ENCODE measurements at places on chromosomes 7 and 10.

- no peak for DNase-seq
These were observed 43.5 kb downstream of the ZMYND11 start for GRCh38 chr10:178723-179122.

GRCh38 chr7:36491317-36491716 is 101.7 kb downstream of the ANLN start:
- DNase-seq: no peak

- no peak for DNase-seq
These were observed 35.7 kb downstream of the MACROH2A2 start for GRCh38 chr10:70088308-70088698.

DNA sequence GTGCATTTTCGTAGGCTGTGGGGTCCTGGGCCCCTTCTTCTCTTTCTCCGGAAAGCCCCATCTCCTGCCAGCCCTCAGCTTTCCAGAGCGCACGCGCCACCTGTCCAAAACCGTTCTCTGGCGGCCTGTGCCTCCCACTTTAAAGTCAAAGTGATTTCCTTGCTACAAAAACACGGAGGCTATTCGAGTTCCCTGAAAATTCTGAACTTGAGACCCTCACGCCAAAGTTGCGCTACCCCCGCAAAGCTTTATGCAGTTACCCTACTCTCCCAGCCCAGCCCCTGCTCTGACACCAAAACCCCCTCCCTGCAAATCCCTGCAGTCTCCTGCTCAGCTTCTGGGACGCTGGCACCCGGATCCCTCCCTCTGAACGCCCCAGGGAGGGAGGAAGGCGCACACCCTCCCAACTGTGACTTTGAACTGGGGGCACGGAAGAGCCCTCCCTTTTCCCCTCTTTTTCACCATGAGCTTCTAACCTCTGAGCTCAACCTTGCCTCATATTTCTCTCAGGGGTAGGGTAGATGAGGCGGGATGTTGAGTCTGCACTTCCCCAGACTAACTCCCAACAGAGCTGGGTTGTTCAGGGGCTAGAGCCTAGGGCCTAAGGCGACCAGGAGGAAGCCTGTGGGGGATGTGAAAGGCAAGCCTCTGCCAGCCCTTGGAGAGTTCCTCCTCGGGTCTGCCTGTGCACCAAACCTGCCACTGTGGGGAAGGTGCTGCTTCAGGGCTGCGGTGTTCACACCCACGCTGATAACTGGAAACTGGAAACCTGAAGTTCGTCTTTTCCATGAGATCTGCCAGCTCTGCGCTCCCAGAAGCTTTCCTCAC is 2.7 kb upstream of the PAX4 start:
- no peak for DNase-seq

- DNase-seq: no peak
These were observed 1.6 kb downstream of the FAM133B start for GRCh38 chr7:92588561-92588960.

GRCh38 chr7:141381794-141382427 is 169.3 kb upstream of the AGK start:
- no peak for DNase-seq

GRCh38 chr10:109432281-109432680 is 491.0 kb downstream of the XPNPEP1 start:
- no peak for DNase-seq

DNA sequence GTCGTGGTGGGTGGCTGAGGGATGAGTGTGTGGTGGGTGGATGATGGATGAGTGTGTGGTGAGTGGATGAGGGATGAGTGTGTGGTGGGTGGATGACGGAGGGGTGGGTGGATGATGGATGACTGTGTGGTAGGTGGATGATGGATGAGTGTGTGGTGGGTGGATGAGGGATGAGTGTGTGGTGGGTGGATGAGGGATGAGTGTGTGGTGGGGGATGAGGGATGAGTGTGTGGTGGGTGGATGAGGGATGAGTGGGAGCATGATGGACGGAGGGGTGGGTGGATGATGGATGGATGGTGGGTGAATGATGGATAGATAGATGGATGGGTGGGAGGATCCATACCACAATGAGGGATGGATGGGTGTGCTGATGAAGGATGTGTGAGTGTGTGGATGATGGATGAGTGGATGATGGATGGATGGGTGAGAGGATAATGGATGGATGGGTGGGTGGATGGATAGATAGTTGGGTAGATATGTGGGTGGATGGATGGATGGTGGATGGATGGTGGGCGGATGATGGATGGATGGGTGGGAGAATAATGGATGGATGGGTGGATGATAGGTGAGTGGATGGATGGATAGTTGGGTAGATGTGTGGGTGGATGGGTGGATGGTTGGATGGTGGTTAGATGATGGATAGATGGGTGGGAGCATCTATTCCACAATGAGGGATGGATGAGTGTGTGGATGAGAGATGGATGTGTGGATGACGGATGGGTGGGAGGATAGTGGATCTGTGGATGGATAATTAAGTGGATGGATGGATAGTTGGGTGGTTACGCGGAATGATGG is 266.8 kb downstream of the CELF2 start:
- DNase-seq: no peak

DNA sequence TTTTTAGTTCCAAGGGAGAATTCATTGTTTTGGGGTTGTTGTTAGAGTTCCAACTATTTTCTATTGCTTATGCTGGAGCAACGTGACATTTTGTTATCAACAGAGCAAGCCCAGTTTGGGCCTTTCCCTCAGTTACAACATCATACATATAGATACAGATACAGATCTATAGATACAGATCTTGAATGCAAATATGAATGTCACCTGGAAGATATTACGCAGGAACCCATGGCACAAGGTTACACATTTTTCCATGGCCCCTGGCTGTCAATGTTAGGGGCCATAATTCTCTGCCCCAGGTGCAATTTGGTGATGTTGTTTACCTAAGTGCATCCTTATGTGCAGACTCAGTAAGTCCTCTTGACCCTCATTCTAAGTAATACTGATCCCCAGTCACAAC is 3.6 kb upstream of the PODXL start:
- no peak for DNase-seq

DNA sequence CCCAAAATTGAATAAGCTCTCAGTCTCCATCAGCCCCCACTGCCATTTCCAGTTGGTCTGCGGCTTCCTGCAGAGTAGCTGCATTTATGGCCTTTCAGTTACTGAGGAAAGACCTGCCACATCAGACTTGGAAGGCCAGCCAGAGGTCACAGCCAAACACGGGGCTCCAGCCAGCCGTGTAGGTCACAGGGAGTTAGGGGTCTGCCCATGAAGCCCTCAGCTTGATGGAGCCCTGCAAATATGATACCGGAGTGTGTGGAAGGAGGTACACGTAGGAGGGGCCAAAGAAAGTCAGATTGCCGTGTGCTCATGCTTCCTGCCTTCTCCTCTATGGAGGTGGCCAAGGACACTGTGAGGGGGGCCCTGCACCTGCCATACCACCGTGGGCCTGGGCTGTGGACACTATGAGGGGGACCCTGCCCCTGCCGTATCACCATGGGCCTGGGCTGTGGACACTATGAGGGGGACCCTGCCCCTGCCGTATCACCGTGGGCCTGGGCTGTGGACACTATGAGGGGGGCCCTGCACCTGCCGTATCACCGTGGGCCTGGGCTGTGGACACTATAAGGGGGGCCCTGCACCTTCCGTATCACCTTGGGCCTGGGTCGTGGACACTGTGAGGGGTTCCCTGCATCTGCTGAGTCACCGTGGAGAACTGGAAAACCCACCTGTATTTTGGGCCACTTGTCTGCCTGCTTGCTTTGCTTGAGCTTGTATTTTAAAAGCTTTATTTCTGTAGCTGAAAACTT is 335.7 kb upstream of the SHH start:
- DNase-seq: no peak

DNA sequence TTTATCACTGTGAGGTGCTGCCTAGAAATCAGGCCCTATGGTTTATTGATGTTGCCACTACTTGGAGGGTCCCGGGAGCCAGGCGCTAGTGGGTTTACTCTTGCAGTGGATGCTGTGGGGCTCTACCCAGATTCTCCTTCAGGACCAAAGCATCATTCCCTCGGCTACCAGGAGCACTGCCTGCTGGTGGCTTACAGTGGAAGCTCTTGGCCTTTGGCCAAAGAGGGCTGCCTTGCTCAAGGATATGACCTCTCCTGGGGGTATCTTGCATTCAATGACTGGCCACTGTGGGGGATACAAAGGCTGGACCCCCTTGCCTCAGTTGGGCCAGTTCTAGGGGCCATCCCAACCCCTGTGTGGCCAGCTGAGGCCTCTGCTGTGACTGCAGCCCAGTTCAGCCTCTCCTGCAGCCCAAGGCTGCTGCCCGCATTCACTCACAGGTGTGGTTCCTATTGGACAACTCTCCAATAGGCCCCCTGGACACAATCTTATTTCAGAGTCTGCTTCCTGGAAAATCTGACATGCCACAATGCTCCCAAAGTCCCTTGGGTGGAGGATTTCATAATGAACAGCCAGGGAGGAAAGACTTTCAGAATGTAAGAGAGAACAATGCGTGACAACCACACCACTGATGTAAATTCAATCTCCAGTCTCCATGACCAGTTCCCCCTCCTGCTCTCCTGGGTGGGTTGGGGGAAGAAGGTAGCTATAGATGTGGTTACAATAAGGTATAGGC is 196.3 kb downstream of the SNX10 start:
- no peak for DNase-seq

DNA sequence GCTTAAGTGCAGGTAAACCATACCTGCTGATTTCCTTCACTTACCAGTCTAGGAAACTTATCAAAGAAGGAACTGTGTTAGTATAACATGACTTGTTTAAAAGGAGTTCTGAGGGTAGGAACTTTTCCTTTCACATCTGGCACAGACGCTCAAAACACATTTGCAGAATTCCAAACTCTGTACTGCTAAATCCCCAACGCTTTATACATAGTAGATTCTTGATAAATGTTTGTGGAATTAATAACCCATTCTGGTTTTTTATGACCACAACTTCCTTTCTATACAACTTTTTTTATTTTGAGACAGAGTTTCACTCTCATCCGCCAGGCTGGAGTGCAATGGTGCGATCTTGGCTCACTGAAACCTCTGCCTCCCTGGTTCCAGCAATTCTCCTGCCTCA is 7.7 kb upstream of the TRUB1 start:
- no peak for DNase-seq

- DNase-seq: no peak
These were observed 545.9 kb downstream of the GFRA1 start for GRCh38 chr10:115727129-115727528.

DNA sequence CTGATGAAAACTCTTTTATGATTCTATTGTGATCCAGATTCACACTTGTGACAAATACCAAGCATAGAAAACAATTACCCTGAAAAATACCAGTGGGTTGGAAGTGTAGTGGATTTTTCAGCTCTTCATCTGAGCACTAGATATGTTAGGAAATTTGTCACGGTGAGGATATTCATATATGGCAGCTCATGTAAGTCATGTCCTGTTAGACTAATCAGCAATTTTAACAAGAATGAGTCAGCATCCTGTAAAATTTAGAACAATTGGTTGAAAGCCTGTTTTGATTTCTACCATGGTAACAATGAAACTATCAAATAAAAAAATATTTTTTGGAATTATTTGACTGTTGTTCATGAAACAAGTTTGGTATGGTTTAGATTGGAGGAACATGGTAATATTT is 334.3 kb downstream of the CACNA2D1 start:
- no peak for DNase-seq

DNA sequence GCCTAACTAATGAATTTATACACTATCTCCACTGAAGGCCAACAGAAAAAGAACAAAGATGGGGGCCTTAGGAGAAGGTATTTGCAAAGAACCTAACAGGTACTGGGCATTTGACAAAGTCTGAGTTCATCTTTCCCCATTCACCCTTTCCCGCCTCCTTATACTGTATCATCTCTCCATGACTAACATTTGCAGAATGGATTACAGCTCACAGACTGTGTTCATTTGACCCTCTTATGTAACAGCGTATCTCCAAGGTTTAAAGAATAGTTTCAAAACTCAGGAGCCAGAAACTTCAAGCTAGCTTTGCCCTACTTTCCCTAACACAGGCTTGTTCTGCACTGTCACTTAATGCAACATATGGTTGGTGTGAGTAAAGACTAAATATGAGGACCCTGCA is 238.7 kb upstream of the CELF2 start:
- DNase-seq: no peak

DNA sequence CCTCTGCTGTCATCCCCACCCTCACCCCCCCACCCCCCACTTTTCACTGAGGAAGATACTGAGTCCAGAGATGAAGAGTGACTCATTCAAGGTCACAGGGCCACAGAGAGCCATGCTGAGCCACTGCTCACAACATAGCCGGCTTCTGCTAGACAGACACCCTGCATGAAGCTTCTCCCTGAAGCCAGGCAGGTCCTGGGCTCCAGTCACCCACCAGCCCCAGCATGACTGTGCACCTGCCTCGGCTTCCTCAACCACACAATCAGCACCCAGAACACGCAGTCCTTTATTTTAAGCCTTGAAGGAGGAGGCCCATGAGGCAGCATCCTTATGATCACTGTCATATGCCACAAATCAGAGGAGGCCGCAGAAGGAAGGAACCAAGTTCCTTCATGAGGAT is 19.2 kb upstream of the PRKAG2 start:
- no peak for DNase-seq

GRCh38 chr10:89214566-89215165 is 7.5 kb upstream of the CH25H start:
- no peak for DNase-seq

GRCh38 chr10:49212783-49213182 is 24.6 kb upstream of the TMEM273 start:
- DNase-seq: no peak

- DNase-seq: no peak
These were observed at the start of gene CACNB2 for GRCh38 chr10:18140149-18140956. Gene CACNB2, plus strand, starts transcription at chr10:18140424.

DNA sequence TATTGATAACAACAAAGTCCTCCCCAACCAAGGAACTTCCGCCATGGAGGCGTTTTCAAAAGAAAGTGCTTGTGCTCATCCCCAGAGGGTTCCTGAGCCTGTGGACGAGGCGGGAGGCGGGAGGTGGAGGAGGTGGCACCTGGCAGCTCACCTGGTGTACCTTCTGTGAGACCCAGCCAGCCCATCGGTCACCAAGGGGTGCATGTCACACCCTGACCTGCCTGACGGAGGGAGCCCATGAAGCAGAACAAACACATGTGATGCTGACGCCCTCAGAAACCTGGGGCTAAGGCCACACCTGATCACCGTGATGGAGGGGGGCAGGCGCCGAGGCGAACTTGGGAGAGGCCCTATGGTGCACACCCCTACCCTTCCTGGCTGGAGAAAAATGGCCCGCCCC is 458.8 kb downstream of the DNAJB6 start:
- no peak for DNase-seq

- DNase-seq: no peak
These were observed 17.3 kb downstream of the KDM7A start for GRCh38 chr7:140159497-140159896.

DNA sequence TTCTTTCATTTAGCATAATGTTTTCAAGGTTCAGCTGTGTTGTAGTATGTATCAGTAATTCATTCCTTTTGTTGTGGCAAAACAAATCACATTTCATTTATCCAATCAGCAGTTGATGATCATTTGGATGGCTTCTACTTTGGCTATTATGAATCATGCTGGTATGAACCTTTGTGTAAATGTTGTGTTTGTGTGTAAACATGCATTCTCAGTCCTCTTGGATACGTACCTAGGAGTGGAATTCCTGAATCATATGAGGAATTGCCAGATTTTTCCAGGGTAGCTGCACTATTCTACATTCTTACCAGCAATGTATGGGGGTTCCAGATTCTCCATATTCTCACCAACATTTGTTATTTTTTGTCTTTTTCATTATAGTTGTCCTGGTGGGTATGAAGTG is 578.5 kb upstream of the MKI67 start:
- no peak for DNase-seq

GRCh38 chr10:51918440-51918839 is 219.0 kb upstream of the CSTF2T start:
- DNase-seq: no peak

All from CD4-positive, alpha-beta T cell treated with Interleukin-4 for 4 hours (primary cell).